ENCODE measurements at places on chromosomes 7 and 10.
A peak's percentile ranks its signal among the peaks of the same experiment; 100 is the strongest.

DNA sequence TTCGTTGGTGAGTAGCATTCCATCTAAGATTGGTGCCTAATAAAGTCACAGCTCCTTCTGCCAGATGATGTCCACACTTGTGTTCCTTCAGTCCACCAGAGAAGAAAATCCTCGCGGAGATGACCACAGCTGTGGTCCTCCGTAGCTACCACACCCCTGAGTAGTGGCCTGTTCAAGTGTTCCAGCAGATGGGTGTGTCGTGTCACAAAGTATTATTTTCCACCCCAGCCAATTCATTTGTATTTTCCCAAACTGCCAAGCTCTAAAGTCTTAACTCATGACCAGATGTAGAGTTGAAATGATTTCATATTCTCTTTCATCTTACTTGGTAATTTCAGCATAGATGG, 251.3 kb upstream of the TCF7L2 start:
- DNase-seq = no peak

DNA sequence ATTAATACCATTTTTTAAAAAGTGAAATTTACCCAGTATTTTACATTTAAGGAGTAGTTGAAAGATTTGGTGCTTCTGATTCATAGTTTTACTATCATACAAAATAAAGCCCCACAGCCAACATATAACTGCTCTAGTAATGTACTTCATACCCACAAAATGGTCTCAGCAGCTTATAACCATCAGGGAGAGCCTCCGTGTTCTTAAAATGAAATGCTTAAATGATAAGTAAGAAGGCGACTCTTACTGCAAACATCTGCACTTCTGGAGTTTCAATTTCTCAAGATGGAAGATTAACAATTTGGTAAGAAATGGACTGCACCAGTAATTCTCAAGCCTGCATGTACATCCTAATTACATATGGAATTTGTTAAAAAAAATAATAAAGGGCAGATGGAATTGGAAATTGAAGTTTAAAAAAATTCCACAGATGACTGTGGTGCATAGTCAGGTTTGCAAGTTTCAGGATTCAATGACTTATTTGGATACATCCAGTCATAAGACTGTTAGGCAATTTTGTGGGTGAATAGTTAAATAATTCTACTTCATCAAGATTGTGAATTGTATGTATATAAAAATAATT, 461.0 kb downstream of the KIF20B start:
- DNase-seq = no peak

GRCh38 chr10:62188021-62188616, 80.5 kb downstream of the RTKN2 start:
- no peak for DNase-seq

DNA sequence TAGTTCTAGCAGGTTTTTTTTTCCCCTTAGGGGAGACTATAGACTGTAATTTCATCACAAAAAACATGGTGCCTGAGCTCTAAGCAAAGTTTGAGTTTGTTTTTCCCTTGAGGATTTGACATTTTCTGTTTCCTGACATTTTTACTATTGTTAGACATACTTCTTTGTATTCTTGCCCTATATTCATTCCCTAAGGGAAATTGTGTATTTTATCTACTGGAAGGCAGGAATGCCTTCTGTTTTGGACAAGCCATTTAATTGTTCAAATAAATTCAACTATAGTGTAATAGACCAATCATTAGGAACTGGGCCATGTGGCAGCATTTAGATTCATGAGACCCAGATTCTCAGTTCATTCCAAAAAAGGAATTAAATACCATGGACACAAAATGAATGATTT, 335.0 kb downstream of the EXOC4 start:
- DNase-seq = no peak

DNA sequence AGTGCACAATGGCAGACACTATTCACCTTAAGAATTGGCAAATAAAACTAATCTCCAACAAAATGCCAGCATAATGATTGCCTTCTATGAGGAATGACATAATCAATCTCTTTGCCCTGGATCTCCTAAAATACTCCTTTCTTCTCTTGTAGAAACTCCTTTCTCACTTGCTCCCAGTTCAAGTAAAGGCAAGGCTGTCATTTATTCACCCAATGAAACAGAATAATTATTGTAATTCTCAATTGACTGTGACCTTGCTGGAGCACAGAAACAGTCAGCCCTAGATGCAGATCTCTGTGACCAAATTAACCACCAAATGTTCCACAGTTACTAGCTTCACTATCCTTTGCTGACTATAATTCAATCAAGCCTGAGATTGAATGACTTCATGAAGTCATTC, 99.3 kb downstream of the SEMA3C start:
- DNase-seq = no peak

GRCh38 chr10:109861081-109861480, 62.2 kb downstream of the XPNPEP1 start:
- no peak for DNase-seq

- no peak for DNase-seq
Observed at GRCh38 chr10:14524691-14525324, 194.1 kb upstream of the FRMD4A start.

DNA sequence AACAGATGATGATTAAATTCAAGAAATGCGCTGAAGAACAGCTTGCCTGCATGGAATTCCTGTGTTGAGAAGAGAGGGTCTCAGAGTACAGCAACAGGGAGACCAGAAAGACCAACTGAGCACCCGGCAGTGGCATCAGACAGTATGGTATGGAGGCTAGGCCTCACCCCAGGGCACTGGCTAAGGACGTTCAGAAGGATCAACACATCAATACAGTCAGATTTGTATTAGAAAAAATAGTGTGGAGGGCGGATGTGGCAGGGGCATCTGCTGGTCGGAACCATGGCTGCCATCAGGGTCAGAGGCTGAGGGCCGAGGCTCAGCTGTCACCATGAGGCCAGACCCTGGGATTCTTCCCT, 142.1 kb downstream of the ADARB2 start:
- DNase-seq = no peak

- peak; percentile 95 for DNase-seq
Observed at GRCh38 chr10:110279407-110279986, 25.2 kb downstream of the SMNDC1 start.

- DNase-seq = peak; percentile 60
Observed at GRCh38 chr10:87861566-87861952, 1.8 kb downstream of the KLLN start.

- no peak for DNase-seq
Observed at GRCh38 chr7:105685161-105685560, 103.9 kb upstream of the EFCAB10 start.

- no peak for DNase-seq
Observed at GRCh38 chr7:75604408-75604807, 112.3 kb downstream of the SPDYE5 start.

DNA sequence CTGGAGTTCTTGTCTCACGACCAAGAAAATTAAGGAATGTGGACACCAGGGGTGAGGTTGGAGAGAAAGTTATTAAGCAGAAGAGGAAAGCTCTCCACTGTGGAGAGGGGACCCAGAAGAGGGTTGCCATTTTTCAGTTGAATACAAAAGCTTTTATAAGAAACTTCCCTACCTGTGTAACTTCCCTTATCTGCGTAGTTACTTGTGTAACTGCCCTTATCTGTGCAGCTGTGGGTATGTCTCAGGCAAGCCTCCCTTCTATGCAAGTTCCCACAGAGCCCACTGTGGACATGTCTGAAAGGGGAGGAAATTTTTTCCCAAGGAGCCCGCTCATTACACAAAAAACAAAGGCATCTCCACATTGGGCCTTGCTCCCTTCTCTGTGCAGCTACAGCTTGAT, 94.9 kb downstream of the SVOPL start:
- DNase-seq = no peak

DNA sequence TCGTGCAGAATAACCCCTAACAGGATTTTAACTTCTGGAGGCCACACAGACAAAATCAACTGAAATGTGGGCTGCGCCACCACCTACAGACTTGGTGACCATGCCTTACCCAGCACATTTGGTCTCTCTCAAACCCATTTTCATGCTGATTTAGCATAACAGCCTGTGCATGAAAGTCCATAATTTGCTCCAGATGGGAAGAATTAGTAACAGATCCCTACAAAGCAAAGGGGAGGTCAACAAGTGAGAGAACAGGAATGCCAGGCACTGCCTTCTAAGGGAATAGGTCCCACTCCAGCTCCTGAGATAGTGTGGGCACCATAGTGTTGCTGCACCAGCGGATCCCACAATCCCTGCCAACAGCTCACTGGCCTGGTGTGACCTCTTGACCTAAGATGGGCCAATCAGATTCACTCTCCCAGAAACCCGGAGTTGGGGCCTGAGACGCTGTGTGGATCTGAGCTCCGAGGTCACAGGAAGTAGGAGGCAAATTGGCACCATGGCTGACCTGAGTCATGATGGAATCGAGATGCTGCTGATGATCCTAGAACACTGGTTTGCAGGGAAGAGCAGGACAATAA, 32.4 kb downstream of the SLIT1 start:
- no peak for DNase-seq

DNA sequence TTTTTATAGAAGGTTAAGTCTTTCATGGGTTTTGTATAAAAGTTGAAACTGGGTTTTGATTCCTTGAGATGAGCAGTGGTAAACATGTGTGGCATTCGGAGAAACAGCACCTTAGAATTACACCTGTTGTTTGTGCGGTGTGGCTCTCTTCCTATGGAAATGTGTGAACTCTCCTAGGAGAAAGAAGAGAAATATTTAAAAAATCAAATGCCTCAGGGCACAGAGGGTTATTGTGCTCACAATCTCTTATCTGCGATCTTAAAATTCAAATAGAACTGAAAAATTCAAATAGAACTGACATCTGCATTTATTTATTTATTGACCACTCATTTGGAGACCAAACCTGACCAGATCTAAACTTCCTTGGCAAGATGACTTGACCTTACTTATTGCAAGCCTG, 18.1 kb upstream of the NRP1 start:
- DNase-seq = no peak

DNA sequence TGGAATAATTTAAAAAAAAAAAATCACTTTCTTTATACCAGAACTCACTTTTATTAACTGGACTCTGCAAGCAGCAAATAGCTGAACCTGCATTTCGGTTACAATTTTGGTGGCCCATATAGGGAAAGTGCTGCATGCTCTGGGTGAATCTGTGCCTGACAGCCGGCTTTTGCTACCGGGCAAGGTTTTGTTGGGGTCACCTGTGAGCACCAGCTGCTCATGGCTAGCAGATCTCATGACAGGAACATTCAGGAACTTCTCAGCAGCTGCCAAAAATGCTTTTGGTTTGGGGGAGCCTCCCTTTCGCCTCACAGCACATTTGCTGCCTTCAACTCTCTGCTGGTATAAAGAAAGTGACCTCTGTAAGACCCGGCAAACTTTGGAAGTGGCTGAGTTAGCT, 13.2 kb upstream of the CREB3L2 start:
- no peak for DNase-seq

DNA sequence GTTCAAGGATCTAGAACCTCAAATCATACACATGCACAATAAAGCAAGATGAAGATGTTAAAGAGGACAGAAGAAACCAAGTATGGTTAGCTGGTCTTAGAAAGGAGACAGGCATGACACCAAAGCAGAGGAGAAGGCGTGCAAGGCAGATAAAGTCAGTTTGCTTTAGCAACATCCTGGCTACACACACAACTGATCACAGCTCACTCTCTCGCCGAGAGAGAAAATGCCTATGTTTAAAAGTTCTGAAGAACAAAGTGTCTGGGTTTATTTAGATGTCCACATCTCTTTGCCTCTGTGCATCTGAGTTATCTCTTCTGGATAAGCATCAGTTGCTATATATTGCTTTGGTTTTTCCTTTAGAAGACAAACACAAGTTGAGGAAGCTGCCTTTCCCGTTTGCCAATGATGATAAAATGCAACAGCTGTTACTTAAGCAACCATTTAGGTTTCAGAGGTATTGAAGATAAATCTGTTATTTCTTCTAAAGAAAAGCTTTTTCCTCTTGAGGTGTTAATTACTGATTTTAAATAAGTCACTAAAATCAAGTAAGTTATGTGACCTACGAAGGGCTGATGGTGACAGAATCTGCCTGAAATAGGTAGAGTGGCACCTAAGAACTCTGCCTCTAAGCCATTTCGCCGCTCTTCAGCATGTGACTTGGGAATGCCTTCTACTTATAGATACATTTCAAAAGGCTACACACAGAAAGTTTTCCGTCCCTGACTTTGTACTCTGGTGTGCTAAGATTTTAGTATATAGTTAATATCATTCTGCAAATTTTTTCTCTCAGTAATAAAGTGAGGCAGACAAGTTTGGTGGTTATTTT, 146.2 kb upstream of the ASAH2 start:
- no peak for DNase-seq

- DNase-seq = no peak
Observed at GRCh38 chr10:104104418-104104817, 17.6 kb upstream of the SFR1 start.

Data from hippocampal formation (tissue), 2 donors.